ENCODE measurements at places on chromosomes 12 and 14.

- DNase-seq, result no peak
Measured at GRCh38 chr12:122687086-122687485, 16.1 kb downstream of the HCAR2 start.

DNA sequence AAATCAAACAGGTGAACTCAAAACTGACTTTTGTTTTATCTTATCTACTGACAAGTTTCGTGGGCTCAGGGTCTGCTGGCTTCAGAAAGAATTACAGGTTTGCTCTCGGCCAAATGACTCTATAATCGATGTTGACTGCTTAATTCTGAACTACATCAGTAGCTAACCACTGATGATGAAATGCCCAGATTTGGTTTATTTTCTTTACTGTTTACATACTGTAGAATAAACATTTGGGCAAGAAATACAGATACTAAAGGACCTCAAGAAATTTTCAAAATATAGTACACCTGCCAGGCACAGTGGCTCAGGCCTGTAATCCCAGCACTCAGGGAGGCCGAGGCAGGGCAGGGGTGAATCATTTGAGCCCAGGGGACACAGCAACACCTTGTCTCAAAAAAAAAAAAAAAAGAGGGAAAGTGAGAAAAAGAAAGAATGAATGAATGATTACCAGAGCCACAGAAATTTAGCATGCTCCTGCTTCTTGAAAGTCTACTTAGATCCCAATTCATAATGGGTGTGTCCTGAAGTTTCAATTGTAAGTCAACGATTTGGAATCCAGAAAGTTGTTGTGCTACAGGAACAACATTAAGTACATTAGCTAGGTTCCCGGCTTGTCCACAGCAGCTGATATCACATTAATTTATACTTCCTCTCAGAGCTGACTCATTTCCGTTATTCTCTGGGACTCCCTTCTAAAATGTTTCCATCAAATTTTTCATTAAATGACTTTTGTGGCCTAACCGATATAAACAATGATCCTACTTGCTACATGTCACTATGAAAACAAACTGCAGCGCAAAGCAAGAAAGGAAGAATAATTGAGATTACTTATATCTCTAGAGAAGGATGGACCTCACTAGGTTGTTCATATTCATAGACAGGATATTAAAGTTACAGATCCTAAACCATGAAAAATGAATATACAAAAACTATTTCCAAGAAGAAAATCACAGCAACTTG, 134.3 kb downstream of the MED13L start:
- no peak for DNase-seq

DNA sequence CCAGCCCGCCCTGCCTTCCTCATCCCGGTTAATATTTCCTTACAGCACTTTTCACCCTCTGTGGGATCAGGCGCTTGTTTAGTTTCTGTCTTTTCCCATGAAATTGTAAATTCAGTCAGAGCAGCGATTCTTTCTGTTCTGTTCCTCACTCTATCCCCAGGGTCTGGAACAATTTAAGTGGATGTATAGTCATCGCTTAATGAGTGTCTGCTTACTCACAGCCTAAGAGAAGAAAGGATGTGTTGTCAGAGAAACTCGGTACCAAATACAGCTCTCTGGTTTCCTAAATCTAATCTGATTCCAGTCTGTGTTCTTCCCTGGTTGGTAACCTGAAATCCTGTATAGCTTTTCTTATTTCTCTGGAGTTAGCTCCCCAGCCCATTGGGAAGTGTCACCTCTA, 44.9 kb downstream of the FOS start:
- DNase-seq, result no peak

DNA sequence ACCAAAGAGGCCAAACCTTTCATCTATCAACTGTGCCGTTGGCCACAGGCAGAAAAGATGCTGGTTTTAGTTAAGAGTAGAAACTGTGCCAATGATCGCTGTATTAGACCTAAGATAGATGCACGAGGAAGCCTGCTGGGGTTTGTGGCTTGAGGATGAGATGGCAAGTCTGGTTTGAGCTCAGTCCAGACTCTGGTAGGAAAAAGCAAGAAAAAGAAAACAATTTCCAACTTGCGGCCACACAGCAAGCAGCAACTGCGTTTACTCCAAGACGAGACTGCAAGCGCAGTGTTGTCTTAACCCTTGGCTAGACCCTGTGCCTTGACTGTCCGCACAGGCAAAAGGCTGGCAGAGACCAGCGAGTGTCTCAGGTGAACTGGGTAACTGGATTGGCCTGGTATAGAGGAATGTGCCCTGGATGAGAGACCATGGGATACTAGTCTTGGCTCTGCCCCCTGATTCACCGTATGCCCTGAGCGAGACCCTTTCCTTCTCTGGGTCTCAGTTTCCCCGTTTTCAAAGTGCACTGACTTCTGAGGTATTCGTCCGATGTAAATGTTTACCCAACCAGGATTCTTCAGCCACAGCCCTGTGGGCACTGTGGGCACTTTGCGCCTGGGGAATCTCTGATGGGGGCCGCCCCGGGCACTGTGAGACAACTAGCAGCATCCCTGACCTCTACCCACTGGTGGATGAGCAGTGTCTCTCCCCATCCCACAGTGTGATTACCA, 113.4 kb downstream of the DICER1 start:
- no peak for DNase-seq

DNA sequence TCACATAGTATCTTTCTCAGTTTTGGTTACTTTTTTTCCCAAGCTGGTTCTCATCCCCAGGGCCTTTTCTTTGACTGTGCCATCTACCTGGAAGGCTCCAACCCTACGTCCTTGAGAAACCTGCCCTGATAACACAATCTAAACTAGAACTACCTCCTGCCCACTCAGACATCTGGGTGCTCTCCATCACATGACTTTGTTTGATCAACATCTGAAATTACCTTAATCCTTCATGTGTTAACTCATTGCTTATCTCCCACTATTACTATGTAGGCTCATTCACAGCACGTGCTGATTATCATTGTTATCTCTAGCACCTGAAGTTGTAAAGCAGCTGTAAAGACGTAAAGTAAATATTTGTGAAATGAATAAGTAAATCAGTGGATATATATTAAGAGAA, 784.0 kb downstream of the TMTC2 start:
- no peak for DNase-seq

DNA sequence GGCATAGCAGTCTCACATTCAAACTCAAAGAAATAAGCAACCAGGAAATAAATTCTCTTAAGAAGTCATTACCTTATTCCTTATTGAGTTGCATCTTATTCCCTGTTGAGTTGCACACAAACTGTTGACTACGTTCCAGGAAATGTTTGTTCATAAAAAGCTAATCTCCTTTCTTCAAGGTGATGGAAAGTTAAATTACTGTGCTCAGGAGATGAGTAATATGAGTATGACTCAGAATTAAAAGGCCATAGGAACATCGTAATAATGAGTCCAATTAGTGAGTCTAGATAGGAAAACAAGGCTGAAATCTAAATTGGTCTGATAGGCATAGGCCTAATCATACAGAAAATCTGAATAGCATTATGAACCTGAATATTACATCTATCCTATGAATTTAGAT, 203.1 kb downstream of the SLC2A13 start:
- DNase-seq, result no peak

DNA sequence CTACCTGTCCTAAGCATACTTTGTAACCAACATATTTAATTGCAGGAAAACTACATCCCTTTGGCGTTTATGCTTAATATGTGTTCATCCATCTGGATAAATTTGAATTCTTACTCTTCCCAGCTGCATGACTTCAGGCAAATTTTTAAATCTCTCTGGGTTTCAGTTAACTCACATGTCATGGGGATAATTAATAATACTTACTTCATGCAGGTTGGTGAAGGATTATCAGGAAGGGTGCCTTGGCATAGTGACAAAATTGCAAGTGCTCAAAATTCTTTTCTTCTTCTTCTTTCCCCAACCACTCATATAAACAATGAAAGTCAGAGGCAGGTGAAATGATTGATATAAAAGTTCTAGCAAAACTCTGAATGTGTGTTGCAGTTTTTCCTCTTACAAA, 15.9 kb downstream of the SYT10 start:
- no peak for DNase-seq

DNA sequence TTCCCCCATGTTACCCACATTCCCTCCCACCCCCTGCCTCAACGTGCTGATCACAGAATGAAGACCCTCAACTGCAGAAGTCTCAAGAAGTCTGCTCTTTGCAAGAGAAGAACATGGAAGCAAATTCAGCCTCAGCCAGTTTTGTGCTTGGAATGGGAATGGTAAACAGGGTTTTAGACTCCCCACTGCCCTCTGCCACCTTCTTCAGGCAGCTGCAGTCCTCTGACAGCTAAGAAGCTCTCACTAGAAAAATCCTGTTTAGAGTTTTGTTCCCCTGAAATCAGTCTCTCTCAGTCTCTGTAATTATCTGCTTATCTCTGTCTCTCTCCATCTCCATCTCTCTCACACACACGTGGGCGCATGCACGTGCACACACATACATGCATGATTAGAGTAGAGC, 85.4 kb downstream of the CRACR2A start:
- DNase-seq, result no peak

- peak; percentile 51 for DNase-seq
Measured at GRCh38 chr12:47717443-47718193, 7.7 kb downstream of the ENDOU start.

GRCh38 chr12:5456906-5457305, 25.0 kb downstream of the NTF3 start:
- no peak for DNase-seq

- DNase-seq, result no peak
Measured at GRCh38 chr12:5465384-5465783, 33.5 kb downstream of the NTF3 start.

DNA sequence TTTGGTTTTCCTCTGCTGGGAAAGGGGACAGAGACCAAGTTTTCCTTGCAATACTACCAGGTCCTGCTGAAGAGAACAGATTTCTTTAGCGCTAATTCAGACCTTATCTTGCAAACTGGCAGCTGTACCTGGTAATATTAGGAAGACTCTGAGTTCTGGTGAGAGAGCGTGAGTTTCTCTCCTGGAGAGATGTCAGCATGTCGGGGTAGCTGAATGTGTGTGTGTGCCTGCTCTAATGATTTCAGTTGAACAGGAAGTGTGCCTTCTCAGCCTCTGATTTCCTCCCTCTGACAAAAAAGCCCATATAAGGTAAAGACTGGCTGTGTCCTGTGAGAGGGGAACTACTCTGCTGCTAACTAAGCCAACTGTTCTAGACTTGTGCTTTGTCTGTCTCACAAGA, 10.3 kb upstream of the ERP27 start:
- DNase-seq, result peak; percentile 65

DNA sequence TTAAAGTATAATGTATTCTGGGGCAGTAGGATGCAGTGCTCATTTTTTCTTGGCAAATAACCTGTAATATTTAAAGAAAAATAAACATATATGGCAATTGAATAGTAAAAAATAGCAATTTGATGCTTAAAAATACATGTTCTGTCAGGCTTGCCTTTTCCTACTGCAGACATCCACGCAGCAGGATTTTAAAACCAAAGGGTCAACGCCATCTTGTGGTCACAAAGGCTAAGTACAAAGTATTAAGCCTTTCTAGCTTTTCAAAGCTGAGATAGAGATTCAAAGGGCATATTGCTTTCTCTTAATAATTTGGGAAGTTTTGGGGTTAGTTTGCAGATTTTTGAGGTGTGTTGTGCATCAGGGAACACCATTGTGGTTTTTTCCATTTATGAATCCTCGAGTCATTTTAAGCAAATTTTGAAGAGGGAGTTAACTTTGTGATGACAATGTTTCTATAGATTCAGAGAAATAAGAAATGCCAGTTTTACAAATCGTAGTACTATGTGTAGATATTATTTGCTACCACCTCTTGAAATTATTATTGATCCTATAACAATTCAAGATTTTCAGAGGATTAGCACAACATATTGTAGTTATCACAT, 4.7 kb upstream of the CCER1 start:
- peak; percentile 23 for DNase-seq

DNA sequence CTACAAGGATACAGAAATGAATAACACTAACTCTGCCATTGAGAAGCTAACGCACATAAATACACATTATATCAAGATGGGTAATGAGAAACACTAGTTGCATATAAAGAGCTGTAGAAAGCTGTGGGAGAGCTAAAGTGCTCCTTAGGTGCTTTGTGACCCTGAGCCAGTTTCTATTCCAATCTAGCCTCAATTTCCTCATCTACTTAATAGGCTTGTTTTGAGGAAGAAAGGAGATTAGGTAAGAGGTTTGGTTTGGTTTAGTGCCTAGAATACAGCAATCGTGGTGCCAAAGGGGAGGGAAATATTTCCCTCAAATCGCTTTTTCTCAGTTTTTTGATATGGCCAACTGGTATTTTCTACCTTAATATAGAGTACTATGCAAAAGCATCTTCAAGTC, 994 bp downstream of the SRP54 start:
- DNase-seq, result no peak

DNA sequence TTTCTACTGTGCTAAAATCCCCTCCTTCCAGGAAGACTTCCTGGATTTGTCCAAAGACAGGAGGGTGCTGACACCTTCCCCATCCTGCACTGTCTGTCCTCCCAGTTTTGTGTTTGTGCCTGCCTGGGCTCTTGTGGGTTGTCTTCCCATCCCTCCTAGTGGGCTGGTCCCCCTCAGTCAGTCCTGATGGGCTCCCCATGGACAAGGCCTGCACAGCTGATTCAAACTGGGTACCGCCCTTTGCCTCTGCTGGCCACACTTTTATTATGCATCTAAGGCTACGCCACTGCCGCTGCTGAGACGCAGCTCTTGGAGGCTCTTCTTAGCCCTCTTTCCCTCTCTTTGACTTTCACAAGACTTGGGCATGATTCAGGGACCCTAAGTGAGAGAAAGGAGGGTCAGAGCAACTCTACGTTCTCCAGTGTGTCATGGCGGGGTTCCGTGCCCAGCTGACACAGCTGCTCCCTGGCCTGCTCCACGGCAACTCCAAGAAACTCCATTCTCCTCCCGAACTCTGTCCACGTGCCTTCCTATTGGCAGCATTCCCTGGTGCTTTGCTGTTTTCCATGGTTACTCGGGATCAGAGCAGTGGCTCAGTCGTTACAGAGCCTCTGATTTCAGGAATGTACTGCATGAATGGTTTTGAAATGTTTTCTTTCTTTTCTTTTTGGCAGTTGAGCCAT, 3.8 kb upstream of the KRT85 start:
- DNase-seq, result no peak

GRCh38 chr14:60327447-60328331, 78.7 kb downstream of the PPM1A start:
- peak; percentile 35 for DNase-seq

DNA sequence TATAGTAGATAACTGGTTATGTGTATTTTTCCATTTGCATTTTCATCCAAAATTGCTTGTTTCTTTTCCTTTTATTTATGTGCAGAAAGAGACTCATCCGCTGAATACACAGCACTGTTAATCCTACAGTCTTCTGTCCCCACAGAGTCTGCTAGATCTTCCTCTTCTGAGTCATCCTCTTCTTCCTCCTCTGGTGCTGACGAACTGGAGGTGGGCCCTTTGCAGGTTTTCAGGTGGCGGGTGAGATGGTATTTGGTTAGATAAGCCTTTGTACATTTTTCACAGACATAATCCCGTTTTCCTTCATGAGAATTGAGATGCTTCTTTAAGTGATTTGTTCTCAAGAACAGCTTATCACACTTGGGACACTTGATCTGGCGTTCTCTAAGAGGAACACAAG, 26.8 kb downstream of the PRDM4 start:
- DNase-seq, result no peak

- peak; percentile 55 for DNase-seq
Measured at GRCh38 chr12:54658306-54659264, 10.4 kb upstream of the DCD start.

GRCh38 chr14:89331398-89331797, 85.6 kb downstream of the FOXN3 start:
- no peak for DNase-seq

- DNase-seq, result no peak
Measured at GRCh38 chr12:67803278-67803993, 154.9 kb downstream of the DYRK2 start.

- peak; percentile 38 for DNase-seq
Measured at GRCh38 chr12:51721282-51721940, 127.1 kb downstream of the FIGNL2 start.

GRCh38 chr14:96080571-96080970, 41.4 kb downstream of the C14orf132 start:
- DNase-seq, result no peak

All from stimulated activated CD4-positive, alpha-beta T cell treated with anti-CD3 and anti-CD28 coated beads, Interleukin-4, amount 100 ng/mL, for 24 hours (primary cell).